NB4 (cell line): ENCODE measurements at places on chromosomes 3 and 15.
A peak's percentile ranks its signal among the peaks of the same experiment; 100 is the strongest.

DNA sequence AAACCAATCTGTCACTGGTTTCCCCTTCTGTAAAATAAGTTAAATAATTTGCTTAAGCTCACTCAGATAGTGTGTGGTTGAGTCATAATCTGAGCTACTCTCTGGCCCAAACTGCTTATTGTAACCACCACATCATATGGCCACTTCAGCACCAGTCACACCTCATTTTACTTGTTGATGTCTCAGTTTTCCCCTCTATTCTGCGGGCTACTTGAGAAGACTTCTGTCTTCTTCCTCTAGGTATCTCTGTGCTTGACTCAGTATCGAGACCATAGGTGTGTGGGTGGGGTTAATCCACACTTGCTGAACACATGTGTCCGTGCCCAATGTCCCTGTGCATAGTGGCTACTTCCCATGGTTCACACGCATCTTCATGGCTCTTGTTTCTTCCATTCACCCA lies 32.9 kb downstream of the CRYGS start:
- no peak for DNase-seq

DNA sequence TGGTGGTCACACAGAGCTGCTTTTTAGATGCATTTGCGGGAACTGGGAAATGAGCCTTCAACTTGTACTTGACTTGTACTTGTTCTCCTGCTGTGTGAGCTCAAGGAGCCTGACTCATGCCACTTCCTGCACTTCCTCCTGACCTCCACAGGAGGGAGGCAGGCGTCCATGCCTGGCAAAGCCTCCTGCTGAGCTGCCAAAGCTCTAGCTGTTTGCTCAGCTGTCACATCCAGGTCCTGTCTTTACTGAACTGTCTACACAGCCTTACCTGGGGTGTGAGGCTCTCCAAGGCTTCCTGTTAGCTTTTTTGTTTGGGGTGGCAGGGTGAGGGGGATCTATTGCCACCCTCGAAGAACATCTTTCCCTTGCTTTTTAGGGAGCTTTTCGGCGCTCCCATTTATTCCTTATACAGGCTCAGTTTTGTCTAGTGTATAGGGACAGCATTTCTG lies 6.4 kb downstream of the THPO start:
- DNase-seq: peak; percentile 89

DNA sequence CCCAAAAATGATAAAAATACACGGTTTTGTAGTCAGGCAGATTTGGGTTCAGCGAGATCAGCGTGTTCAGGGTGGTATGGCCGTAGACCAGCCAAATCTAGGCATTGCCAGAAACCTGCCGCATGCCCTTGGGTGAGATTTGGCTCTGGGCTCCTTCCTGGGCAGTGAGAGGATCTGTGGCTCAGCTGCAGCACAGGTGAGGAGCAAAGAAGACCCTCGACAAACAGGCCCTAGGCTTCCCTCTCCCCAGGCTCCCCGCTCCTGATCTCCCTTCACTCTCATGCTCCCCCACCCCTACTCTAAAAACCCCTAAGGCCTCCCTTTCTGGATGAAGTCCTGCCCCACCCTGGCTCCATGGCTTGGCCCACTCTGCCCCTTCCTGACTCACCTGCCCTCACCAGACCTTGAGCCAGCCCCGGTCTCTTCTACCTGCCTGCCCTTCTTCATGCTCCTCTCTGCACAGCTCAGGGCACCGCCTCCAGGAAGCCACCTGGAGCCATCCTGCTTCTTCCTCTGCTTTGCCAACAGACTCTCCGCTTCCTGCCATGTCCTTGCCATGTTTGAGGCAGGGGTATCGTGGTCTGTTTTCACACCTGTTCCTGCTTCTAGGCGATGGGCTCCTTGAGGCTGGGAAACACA lies 88.1 kb downstream of the CORO2B start:
- DNase-seq: no peak

- DNase-seq: peak; percentile 72
Measured at GRCh38 chr15:52103217-52104207, 9.1 kb downstream of the BCL2L10 start.

- no peak for DNase-seq
Measured at GRCh38 chr3:64552160-64552559, 135.6 kb downstream of the ADAMTS9 start.

GRCh38 chr15:78050441-78050809 lies 27.1 kb downstream of the TBC1D2B start:
- no peak for DNase-seq

- no peak for DNase-seq
Measured at GRCh38 chr3:52238193-52238760, 681 bp downstream of the TWF2 start.

GRCh38 chr3:44576613-44577012 lies 8.2 kb upstream of the ZNF660 start:
- DNase-seq: no peak

DNA sequence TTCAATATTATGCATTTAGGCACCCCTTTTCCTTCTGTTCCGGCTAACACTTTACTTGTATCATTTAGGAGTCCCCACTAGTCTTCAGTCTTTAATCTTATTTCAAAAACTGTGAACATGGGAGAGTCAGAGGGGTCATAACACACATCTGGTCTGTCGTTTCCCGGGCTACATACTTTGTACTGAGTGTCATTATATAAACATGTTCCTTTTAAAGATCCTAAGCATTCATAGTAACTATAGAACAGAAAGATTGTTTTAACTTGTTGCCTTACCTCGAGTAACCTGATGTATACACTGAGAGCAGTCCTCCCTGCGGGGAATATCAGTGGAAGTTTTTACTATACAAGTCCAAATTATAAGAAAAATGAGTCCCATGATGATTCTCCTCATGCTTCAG lies 78.2 kb upstream of the VEPH1 start:
- no peak for DNase-seq

- no peak for DNase-seq
Measured at GRCh38 chr3:11915621-11916424, 69.1 kb upstream of the TAMM41 start.

DNA sequence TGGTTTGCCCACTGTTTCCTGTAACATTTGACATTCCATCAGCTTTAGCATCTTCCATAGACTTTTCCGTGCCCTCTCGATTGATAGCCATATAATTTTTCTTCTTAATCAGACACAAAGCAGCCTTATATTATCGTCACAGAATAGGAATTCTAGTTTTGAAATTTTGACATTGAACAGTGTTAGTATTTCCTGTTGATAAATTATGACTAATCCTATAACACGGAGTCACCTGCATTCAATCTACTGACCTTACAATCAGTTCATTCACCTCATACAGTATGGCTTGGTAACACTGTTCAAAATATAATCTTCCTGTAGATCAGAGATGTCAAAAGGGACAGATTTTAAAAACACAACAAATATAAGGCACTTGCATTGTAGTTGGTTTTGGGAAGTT lies 423.7 kb downstream of the C3orf38 start:
- no peak for DNase-seq

DNA sequence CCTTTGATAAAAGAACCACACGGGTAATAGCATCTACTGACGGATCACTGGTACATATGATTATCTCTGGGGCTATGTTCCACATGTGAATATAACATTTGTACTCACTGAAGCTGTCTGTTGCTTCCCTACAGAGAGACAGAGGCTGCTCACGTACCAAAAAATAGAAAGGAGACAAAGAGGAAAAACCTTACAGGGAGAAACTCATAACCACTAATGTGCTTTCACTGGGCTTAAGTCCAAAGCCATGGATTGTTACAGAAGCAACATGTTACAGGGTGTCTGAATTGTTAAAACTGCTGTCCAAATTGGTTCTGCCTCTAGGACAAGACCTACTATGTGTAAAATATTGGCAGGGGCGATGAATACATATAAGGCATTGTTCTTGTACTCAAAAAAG lies 311.9 kb downstream of the FOXP1 start:
- no peak for DNase-seq

- no peak for DNase-seq
Measured at GRCh38 chr15:68489421-68489820, 57.5 kb upstream of the ITGA11 start.

GRCh38 chr15:64717735-64718495 lies 57.5 kb downstream of the RBPMS2 start:
- no peak for DNase-seq

DNA sequence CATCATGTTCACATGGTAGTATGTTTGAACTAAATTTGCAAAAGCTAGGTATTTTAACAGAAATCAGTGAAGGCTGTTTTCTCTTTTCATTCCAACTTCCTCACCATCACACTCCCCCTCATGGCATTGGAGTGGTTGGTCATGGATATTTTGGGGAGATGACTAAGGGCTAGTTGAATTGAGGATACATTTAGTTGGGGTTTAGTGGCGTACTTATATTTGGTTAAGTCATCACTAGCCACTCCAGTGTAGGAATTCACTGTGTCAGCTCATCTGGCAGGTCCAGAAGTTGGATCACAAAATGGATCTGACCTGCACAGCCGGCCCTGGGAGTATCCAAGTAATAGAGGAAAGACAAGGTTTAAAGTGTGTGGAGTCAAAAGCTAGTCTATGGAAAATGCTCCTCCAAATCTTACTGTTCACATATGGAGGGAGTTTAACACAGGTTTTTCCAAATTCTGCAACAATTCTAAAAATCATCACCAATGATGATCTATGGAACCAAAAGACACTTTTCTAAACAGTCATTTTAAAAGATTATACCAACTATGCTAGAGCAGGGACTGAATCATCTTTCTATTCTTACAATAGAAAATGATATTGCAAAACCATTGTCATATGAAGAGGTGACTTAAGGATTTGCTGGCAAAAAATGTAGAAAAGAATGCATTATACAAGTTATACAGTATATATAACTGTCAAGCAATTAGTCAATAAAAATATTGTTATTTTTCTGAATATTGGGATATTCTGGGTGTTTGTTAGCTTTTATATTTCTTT lies 247.8 kb upstream of the PEX5L start:
- DNase-seq: no peak

DNA sequence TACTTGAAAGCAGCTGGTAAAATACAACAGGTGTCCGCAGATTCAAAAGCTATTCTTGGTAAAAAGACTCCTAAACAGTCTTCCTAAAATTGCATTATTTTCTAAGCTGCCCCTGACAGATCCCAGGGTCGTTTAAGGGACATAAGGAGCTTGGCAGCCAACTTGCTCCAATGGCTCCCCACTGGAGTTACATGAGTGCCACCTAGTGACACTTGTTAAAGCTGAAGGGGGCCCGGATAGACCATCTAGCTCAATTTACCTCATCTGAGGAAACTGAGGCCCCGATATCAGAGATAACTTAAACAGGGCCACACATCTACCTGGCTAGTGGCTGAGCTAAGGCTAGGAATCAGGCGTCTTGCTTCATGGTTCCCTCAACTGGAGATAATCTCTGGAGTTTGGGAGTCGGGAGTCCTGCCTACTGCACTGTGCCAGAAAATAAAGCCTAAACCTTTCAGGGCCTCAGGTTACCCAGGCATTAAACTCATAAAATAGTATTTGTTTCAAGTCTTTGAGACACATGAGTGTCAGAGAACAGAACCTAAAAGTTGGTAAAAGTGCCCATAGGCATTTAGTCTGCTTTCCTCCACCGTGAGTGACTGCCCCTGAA lies 6.5 kb upstream of the TBC1D23 start:
- peak; percentile 80 for DNase-seq

GRCh38 chr3:164879201-164879600 lies 199.1 kb downstream of the SI start:
- DNase-seq: no peak

DNA sequence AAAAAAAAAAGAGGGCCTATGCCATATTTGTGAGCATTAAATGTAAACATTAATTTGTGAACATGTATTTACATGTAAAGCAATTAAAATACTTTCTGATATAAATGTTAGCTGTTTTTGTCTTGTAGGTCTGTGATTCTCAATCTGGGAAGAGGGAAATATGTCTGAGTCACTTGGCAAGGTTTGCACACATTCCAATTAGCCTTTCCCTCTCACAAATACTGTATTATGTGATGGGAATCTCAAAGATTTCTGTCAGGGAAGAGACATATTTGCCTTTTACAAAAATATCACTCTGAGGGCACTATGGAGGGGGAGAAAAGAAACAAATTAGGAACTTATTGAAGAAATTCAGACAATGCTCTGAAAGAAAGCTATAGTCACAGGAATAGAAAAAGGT lies 483.6 kb downstream of the GBE1 start:
- DNase-seq: no peak

GRCh38 chr3:127951276-127951675 lies 36.2 kb downstream of the KBTBD12 start:
- DNase-seq: no peak

DNA sequence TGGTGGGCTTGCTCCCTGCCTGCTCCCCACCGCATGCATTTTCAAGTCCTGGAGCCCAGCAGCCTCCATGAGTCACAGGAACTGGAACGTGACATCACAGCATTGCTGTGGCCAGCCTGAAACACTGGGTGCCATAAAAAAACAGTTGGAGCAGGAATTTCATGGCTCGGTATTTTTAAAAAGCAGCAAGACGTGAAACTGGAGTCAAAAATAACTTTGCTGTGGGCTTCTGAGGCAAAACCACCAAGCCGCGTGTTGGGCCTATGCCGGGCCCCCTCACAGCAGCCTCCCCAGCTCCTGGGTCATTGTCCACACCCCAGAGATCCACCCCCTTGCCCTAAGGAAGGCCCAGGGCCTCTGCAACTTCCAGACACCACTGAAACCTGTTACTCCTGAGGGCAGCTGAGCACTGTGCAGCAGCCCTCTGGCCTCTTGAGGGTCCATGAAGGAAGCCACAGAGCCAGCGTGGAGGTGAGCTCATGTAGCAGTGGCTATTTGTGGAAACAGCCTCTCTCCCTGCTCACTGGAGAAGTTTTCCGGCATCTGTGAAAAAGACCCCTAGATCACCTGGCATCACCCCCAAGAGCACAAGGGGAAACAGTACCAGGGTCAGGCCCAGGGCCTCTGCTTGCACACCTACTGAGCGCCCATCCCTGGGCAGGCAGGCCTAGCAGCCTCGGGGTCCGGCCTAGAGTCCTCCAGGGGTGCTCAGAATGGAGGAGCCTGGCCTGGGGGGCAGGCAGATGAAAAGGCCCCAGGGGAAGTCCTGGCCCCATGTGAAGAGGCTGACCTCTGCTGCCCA lies 34.0 kb upstream of the DUSP7 start:
- peak; percentile 64 for DNase-seq

GRCh38 chr3:135487261-135487660 lies 478.3 kb upstream of the PPP2R3A start:
- DNase-seq: no peak

DNA sequence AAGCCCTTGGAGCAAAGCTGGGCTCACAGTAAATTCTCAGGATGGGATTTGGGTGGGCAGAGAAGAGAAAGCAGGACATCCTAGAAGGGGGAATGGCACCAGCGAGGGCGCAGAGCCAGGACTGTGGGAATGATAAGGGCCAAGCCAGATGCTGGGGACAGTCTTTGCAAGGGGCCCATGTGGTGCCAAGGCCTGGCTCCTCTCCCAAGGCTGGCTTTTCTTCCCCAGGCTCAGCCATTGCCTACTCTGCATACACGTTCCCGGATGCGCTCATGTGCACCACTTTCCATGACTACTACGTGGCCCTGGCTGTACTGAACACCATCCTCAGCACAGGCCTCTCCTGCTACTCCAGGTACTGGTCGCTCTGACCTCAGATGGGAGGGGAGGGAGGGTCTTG lies 24.7 kb upstream of the KIF23 start:
- no peak for DNase-seq

- no peak for DNase-seq
Measured at GRCh38 chr15:80268101-80268500, 16.1 kb upstream of the CTXND1 start.
